ENCODE measurements at places on chromosomes 6 and 20. TPM values are rescaled to one million over a fixed set of nuclear protein-coding genes. Genes with fewer than 3 reads are reported as not detected.

GRCh38 chr6:10146715-10147451 is 268.0 kb downstream of the TFAP2A start:
- DNase-seq: no peak

DNA sequence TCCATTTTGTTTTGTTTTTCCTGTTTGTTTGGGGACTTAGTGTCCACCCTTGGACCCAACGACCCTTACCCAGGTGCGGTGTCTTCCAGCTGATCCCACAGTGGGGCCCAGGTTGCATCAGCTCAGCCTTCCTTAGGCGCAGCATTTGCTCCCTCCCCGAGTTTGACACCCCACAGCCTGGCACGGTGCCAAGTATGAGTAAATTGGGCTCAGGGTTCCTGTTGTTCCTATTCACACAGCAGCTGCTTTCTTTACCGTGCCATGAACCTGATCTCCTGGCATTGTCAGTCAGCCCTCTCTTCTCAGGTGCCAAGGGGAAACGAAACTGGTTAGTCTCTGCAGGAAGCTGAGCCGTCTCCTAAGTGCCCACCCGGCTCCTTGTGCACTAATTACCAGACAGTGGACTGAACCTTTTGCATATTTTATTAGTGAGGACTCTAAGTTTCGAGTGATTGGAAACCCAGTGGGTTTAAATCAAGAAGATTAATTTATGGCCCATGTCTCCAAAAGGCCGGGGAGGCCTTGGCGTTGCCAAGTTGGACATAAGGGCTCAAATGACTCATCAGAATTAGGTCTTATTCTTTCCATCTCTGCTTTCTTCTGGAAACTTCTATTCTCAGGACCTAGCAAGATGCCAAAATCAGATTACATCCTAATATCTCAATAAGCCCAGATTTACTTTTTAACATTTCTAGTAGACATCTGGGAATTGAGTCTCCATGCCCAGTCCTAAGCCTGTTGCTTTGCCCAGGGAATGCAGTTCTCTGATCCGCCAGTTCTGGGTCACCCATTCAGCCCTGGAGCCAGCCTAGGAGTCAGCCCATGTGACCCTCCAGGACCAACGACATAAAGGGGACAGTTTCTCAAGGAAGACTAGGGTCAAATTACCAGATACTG is 68.8 kb downstream of the TSHZ2 start:
- no peak for DNase-seq

GRCh38 chr6:36850021-36850420 is 10.8 kb upstream of the CPNE5 start:
- DNase-seq: no peak

DNA sequence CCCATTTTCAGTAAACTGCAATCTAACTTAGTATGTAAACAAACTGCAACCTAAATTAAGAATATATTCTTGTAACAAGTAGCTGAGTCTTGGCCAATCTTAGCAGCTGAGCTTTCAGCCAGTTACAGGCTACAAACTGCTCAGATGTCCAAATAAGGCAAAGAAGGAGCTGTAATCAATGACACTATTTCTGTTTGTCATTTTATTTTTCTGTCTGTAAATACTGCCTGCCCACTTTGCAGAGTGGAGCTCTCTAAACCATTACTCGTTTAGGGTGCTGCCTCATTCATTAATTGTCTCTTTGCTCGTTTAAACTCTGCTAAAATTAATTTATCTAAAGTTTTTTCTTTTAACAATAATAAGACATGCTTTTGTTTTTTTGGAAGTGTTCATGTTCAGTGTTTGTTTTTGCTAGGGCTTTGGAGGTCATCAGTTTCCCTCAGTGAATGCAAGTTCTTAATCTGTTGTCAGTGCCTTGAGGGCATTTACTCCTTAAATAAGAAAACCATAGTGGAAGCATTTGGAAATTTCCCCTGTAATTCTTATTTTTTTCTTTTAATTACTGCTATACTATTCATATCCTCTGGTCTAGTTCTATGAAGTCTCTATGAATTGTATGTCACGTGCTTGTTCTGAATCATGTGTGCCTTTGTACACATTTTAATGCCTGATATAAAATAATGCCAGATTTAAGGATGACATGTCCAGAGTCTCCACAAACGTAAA is 3.6 kb upstream of the PRL start:
- DNase-seq: no peak

GRCh38 chr6:73636048-73636447 is 17.7 kb downstream of the SLC17A5 start:
- DNase-seq: no peak

ACTL10 gene
- total RNA-seq: 2.0 TPM

TM9SF4 gene
- total RNA-seq: 36.3 TPM
